ENCODE measurements at places on chromosomes 2 and 18. TPM values are rescaled to one million over a fixed set of nuclear protein-coding genes. Genes with fewer than 3 reads are reported as not detected.

- no peak for DNase-seq
Measured at GRCh38 chr18:35026407-35027061, 14.7 kb upstream of the MAPRE2 start.

GRCh38 chr2:124797049-124797448 is 772.0 kb downstream of the CNTNAP5 start:
- no peak for DNase-seq

GRCh38 chr2:106831241-106831640 is 54.7 kb downstream of the ST6GAL2 start:
- DNase-seq: no peak

- no peak for DNase-seq
Measured at GRCh38 chr2:229660391-229660790, 54.0 kb downstream of the DNER start.

- no peak for DNase-seq
Measured at GRCh38 chr18:36887114-36887513, 58.2 kb downstream of the KIAA1328 start.

GRCh38 chr2:86003967-86004366 is 101.7 kb downstream of the POLR1A start:
- DNase-seq: no peak

GRCh38 chr18:29076645-29077044 is 899.7 kb upstream of the CDH2 start:
- no peak for DNase-seq

DNA sequence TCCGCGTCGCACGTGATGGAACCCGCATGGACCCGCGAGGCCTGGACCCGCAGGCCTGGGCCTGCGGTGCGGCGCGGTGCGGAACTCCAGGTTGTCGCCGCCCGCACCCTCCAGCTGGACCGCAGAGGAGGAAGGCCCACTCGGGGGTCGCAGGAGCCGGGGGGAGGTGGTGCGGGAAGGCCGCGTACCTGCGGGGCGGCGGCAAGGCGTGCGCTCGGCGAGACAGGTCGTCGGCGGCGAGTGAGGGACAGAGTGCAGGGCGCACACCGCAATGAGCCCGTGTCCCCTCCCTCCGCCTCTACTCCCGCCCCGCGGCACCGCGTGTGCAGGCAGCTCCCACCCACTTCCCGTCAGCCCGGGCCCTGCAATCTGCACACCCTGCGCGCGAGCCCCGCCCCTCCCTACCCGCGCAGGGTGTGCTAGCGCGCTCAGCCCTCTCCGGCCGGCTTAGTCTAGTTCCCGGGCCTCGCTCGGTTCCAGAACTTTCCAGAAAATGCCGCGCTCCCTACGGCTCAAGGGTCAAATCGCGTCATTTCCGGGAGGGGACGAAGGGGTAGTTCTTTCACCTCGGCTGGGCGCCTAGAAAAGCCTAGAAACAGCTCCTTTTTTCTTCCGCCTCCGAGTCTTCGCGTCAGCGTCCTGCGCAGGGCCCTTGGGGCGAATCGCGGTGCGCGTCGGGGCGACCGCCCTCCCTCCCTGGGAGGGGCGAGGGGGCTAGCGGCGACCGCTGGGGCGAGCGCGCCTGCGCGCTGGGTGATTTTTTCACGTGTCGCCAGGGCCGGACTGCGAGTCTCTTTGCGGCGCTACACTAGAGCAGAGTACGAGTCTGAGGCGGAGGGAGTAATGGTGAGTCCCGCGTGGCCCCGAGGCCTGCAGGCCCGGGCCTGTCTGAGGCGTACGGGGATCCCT is at the start of the genes HSPD1 and HSPE1:
Gene HSPD1 (minus strand): TSS at position 247 of the 909 bp plus-strand sequence. CDS start 992 bp downstream, outside the sequence.
Gene HSPE1 (plus strand): TSS at position 786 of the 909 bp plus-strand sequence. CDS start 58 bp downstream, at position 844.
- DNase-seq: peak; percentile 95

GRCh38 chr2:202133200-202133908 is 60.3 kb downstream of the KIAA2012 start:
- no peak for DNase-seq

GRCh38 chr2:128282246-128282975 is 36.3 kb downstream of the HS6ST1 start:
- DNase-seq: no peak

Gene NXPH2
- total RNA-seq: not detected

Gene ESPNL
- total RNA-seq: 0.08 TPM

Gene OR6B2
- not detected for total RNA-seq

Gene FZD7
- 0.20 TPM for total RNA-seq
